ENCODE measurements at places on chromosomes 6 and 20. TPM values are rescaled to one million over a fixed set of nuclear protein-coding genes. Genes with fewer than 3 reads are reported as not detected.
A peak's percentile ranks its signal among the peaks of the same experiment; 100 is the strongest.

Gene CD93
- 1.9 TPM for total RNA-seq

Gene FOXC1
- total RNA-seq: 0.05 TPM

Gene ADGRB3
- total RNA-seq: 0.14 TPM

Gene STMND1
- not detected for total RNA-seq

Gene IFNGR1
- 26.2 TPM for total RNA-seq

Gene RAD21L1
- total RNA-seq: not detected

DNA sequence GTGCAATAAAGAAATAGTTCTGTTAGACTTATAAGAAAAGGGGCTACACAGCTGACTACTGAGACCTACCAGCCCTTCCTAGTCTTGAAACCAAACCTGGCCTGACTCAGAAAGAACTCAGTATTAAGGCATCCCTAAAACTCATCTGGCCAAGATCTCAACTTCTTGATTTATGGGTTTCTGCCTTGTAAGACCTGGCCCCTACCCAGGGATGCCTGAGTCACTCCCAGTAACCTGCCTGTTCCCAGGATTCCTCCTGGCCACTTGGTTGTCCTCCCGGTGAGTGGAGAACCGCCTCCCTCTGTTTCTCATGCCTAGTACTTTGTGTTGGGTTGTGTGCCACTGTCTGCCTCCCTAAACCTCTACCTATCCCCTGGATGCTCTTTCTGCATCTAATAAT is 189.4 kb upstream of the PREP start:
- H3K27me3 ChIP-seq: no peaks in the 10 kb centered on the region
- DNase-seq: no peak
- peak overlapping the region; percentile 29 for H3K27ac ChIP-seq
- H3K4me3 ChIP-seq: no peak overlapping the region
- H3K36me3 ChIP-seq: peaks cover 11% of the 10 kb centered on the region
- H3K4me1 ChIP-seq: peaks cover 62% of the 10 kb centered on the region

Measured in activated T-helper 2 cell treated with anti-CD3 and anti-CD28 coated beads, Interferon-gamma antibody, Interleukin-2, Interleukin-4, amounts not matched to agents 10 μg/mL and 5 μg/mL and 100 μg/mL, durations not matched to agents 14 hours and 24 hours and 36 hours (primary cell).